Motor neuron (in vitro differentiated cells): ENCODE measurements at places on chromosomes 5 and 9.

GRCh38 chr9:114172981-114173833 lies 17.9 kb downstream of the COL27A1 start:
- ATAC-seq = no peak

GRCh38 chr9:102405218-102405867 lies 589.8 kb upstream of the CYLC2 start:
- no peak for ATAC-seq

GRCh38 chr5:138471052-138471361 lies 5.7 kb downstream of the EGR1 start:
- no peak for ATAC-seq

DNA sequence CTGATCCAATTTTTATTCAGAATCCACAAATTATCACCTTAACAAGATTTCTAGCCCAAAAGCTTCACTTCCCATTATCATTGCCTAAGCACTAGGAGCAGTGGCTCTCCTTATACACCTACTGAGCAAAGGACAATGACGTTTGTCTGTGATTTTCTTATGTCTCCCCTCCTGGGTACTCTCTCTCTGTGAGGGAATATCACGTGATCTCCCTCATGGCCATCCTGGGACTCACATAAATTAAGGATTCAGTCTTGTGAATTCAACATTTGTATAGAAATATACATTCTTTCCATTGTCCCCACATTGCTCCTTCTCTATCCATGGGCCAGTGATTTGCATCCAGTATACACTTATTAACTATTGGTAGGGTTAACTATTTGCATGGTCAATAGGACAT lies 476.5 kb downstream of the PLK2 start:
- ATAC-seq = no peak

GRCh38 chr5:99544356-99544755 lies 615.5 kb upstream of the CHD1 start:
- ATAC-seq = no peak

DNA sequence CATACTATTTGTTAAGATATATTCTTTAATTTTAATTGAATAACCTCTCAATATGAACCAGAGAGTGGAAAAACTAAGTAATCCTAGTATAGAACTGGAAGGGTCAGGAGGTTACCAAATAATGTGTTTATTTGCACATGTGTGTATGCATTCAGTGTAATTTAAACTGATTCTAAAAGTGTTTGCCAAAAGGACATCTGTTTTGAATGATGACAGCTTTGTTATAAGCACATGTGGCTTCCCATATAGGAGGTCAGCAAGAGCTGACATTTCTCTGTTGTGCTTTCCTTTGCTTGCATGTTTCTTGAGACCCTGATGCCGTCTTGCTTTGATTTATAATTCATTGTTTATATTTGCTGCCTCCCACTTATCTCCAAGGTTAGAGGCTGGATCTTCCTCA lies 383.4 kb downstream of the BRINP1 start:
- peak; percentile 29 for ATAC-seq

- ATAC-seq = no peak
These were observed 11.9 kb downstream of the PDE6A start for GRCh38 chr5:149932445-149933350.

DNA sequence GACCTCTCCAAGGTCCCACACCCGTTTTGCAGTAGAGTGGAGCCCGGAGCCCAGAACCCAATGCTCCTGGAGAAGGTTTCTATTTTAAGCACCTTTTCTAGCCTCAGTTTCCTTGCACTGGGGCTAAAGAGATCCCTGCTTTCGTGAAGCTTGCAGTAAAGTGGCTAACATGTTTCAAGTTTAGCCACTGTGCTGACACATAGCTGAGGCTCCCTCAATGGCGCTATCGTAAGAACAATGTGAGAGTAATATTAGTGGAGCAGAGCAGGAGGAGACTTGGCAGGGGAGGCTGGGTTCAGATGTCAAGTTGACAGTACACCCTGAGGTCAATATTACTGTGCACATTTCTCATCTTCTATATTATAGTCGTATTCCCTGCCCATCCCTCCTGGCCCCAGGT lies 7.9 kb downstream of the CTXN3 start:
- ATAC-seq = no peak

DNA sequence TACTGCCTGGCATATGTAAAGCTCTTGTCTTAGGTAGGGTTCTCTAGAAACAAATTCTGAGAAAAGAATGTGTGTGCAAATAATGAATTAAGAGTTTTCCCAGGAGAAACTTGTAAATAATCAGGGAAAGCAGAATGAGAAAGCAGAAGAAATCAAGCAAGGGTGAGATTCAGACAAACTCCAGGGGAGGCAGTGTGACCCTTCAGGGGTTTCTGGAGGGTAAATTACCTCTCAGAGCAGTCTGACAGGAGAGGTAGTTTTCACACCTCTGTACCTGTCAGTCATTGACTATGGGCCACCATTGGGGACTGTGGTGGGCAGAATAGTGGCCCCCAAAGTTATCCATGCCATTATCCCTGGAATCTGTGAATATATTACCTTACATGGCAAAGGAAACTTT lies 124.6 kb downstream of the KCTD16 start:
- ATAC-seq = no peak

- ATAC-seq = no peak
These were observed 20.5 kb downstream of the ANKH start for GRCh38 chr5:14851050-14851419.

DNA sequence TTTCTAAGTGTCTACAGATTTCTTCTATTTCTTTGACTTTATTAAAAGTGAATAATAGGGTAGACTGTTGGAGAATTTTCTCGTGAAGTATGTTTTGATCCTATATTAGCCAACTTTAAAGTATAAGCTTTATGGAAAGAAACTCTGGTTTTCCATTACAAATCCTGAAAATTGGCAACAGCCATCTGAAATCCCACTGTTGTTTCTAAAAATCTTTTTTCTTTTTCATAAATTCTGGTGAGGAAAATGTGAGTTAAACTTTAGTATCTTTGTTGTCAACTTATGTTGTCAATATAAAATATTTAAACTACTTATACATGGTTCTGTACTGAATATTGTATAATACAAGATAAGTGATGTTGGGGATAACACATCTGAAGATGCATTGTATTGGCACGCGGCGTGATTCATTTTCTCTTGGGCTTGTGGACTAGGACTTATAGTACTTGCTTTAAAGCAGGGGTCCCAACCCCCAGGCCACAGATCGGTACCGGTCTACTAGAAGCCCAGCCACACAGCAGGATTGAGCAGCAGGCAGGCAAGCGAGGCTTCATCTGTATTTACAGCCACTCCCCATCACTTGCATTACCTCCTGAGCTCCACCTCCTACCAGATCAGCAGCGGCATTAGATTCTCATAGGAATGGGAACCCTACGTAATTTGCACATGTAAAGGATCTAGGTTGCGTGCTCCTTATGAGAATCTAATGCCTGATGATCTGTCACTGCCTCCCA lies 12.7 kb downstream of the MAMDC2 start:
- ATAC-seq = no peak

DNA sequence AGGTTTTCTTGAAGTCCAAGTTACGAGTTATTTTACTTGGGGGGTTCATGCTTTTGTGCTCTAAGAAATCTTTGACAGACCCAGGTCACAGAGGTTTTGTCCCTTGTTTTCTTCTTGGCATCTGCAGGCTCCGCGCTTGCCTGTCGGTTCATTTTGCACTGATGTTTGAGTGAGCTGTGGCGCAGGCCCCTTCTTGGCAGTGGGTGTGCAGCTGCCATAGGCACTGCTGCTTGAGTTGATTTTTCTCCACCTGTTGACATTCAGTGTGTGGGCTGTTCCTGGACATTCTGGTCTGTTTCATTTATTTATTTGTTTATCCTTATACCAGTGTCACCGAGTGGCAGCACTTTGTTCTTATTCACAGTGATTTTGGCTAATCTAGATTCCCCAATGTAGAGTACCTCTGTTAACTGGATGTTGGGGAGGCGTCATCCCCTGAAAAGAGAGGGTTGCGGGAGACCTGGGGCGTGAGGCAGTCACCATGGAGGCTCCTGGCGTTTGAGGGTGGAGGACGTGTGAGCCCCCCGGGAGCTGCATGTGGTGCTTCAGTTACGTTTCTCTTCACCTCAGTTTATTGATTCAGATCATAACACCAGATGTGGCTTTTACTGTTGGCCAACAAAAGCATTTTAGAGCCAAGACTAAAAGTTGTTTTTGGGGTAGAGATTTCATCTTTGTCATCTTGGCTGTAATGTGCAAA lies 121.4 kb upstream of the CACNA1B start:
- ATAC-seq = no peak
